ENCODE measurements at places on chromosomes 6 and 20. TPM values are rescaled to one million over a fixed set of nuclear protein-coding genes. Genes with fewer than 3 reads are reported as not detected.

The KHDC1L gene
- not detected for polyA plus RNA-seq

The SIRPB2 gene
- polyA plus RNA-seq, result 2.1 TPM

The PSORS1C1 gene
- polyA plus RNA-seq, result 0.62 TPM

The DSP gene
- polyA plus RNA-seq, result 3.9 TPM

The CCN5 gene
- 0.26 TPM for polyA plus RNA-seq

The RNF39 gene
- 0.63 TPM for polyA plus RNA-seq

The EYA4 gene
- 31.1 TPM for polyA plus RNA-seq

The HEY2 gene
- polyA plus RNA-seq, result 5.2 TPM

The LY86 gene
- polyA plus RNA-seq, result 2.7 TPM

The ULBP1 gene
- 0.21 TPM for polyA plus RNA-seq

The PTPN1 gene
- not detected for polyA plus RNA-seq

The POLR1H gene
- 17.4 TPM for polyA plus RNA-seq

The KIF25 gene
- not detected for polyA plus RNA-seq

GRCh38 chr6:163446549-163446948 is 32.0 kb downstream of the QKI start:
- no peak for DNase-seq

- no peak for DNase-seq
Measured at GRCh38 chr20:56249244-56249955, 868 bp downstream of the MC3R start.

DNA sequence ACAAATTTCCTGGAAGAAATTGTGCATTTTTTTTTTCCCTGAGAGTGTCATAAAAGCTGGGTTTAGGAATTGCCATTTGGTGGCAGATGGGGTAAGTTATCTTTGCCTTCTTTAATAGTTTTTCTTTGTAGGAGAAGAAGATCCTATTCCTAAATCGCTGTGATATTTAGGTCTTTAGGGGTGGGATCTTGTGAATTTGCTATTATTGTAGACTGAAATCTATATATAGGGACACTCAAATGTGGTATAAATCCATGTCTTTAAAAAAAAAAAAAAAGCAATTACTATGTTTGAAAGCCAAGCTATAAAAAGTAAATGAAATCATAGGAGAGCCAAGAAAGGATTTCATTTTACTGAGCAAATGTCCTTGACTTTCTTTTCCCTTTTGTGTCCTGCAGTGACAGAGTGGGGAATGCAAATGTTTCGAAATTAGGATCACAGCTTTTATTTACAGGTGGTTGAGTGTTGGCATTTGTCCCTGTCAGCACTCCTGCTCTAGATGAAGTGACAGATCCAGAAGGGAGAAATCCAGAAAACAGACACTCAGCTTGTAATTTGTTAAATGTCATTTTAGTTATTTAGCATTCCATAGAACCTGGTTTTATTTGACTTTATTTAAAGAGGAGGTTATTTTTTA is 29.4 kb downstream of the TIAM2 start:
- DNase-seq, result no peak

GRCh38 chr6:24448396-24448795 is 41.0 kb downstream of the GPLD1 start:
- DNase-seq, result no peak

- DNase-seq, result no peak
Measured at GRCh38 chr6:11714798-11715285, 63.8 kb downstream of the ADTRP start.

- no peak for DNase-seq
Measured at GRCh38 chr6:43105538-43106222, 29.6 kb downstream of the PTK7 start.

DNA sequence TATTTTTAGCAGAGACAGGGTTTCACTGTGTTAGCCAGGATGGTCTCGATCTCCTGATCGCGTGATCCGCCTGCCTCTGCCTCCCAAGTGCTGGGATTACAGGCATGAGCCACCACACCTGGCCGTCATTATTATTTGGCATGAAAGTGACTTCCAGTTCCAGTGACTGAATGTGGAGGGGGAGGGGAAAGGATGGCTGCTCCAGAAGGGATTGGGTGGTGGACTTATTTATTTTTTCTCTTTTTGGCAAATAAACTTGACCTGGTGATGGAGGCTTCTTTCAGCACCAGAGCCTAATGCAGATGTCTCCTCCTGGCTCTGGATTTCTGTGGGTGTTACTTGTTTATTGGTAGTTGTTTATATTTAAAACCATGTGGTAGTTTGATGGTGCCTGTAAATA is 16.9 kb upstream of the SLC22A23 start:
- DNase-seq, result no peak

DNA sequence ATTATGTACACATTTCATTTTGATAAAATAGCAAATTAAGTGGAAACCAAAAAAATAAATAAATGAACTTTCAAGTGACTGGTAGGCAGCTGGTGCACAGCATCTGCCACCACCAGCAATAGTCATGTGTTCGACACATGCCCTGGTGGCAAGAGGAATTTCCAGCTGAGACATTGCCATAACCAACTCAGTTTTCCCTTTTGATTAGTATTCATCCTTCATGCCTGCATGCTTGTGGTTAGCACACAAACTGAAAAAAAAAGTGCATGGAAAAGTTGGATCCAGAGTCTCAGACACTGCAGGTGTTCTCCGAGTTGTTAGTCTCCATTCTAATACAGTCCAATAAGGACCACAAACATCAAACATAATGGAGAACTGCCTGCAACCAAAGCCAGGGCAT is 156.0 kb upstream of the SOX4 start:
- no peak for DNase-seq

DNA sequence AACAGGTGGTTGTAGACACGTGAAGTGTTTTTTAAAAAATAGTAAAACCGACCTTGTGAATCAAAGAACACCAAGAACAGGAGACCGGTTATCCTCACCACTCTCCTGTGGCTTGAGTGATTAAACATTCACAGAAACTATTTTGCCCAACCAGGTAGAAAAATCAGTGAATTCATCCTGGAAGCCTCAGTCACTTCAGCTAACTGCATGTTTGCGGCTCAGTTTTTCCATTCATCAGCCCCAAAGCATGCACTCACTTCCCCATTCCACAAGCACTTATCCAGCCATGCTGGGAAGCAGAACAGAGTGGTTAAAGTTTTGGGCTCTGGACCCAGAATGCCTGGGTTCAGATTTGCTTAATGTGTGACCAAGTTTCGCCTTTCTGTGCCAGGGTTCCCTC is 2.4 kb downstream of the LRRN4 start:
- DNase-seq, result peak; percentile 39

DNA sequence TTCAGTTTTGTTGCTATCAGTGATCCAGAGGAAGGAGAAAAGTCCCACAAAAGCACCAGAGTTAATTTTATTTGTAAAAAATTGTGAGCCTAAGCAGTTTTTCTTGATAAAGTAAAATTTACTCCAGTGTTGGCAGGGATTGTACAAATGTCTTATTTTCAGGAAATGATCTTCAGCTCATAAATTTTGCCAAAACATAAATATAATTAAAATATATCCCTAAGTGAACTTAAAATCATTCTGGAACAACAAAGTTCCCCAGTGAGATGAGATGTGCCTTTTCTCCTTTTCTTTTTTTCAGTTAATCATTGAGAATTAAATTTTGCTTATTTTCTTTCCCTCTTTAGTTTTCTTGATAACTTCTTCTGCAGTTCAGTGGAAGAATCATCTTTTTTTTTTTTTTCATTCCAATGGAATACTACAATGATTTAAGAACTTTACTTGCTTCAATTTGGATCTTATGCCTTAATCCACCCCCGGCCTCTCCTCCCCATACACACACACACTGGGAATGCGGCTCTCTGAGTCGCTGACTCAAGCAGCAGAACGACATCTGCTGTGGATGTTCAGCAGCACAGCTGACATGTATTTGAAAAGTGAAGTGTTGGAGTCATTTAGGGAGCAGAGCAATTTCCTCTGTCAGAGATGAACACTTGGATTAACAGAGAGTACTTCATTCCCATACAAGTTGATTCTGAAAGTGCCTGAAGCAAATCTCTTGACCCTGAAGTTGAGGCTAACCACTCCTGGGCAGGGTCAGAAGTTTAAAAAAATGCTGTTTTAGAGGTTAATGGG is 27.7 kb upstream of the LAMA4 start:
- peak; percentile 88 for DNase-seq

GRCh38 chr6:13508711-13509705 is 21.6 kb upstream of the GFOD1 start:
- DNase-seq, result peak; percentile 88

GRCh38 chr20:7392542-7393206 is 547.6 kb downstream of the HAO1 start:
- no peak for DNase-seq

GRCh38 chr20:2703716-2704475 is 11.3 kb downstream of the EBF4 start:
- DNase-seq, result no peak

GRCh38 chr6:24985323-24985722 is 49.6 kb upstream of the RIPOR2 start:
- DNase-seq, result no peak

DNA sequence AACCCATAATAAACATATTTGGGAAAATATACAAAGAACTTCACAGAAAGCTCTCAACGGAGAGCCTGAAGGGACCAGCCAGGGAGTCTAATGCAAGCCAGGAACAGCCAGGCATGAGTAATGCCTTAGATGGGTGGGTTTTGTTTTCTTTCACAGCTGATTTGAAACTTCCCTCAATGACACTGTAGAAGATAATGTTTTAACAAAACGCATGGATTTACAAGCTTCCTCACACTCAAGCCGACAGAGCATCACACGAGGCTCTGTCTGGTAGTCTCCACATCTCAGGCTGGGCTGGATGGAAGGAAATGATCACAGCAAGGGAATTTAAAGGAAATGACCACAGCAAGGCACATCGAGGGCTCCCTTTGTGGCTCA is 113.9 kb downstream of the GMPR start:
- no peak for DNase-seq

DNA sequence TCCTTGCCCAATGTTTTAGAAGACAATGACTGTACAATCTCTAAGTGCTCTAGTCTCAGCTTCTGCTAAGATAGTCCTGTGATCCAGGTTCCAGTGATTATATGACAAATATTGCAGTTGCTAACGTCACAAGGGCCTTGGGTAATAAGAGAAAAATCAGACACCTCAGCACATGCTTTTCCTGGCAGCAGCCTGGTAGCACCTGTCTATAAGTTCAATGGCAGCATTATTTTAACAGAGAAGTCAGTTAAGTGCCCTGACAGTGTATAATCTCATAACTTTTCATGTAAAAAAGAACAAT is 121.3 kb upstream of the BCLAF1 start:
- DNase-seq, result no peak

DNA sequence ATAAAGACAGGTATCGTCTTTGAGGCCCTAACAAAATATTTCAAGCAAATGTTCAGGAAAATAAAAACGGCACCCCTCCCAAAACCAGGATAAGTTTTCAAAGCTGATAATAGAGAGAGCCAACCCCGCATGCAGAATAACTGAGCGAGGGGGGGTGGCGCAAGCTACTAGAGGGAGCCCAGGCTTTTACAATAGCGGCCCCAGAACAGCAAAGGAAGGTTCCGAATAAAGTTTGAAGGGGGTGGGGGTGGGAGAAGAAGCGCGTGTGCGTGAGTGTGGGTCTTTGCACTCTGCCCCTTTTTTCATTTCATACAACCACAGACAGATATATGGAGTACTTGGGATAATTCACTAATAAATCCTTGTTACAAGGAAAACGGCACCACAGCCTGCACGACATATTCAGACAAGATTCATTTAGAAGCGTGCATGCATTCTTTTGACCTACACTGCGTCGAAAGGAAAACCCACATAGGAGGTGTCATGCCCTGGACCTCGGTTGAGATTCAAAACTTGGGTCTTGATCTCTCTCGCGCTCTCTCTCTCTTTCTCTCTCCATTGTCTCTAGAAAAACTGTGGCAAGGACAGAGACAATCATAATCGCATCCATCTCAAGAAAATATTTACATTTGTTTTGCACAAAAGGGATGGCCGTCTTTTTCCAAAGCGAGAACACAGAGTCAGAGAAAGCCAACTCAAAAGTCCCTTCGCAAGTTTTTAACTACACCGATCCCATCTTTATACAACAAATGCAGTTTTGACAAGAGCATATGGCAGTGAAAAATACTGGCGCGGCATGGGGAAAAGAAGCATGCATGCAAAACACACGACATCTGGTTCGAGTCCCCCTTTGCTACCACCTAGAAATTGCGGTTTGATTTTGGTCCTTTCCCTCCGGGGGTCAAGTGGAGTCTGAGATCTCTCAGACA is 1.6 kb downstream of the OLIG3 start:
- no peak for DNase-seq

GRCh38 chr6:7188492-7188891 is 80.7 kb downstream of the RREB1 start:
- no peak for DNase-seq

DNA sequence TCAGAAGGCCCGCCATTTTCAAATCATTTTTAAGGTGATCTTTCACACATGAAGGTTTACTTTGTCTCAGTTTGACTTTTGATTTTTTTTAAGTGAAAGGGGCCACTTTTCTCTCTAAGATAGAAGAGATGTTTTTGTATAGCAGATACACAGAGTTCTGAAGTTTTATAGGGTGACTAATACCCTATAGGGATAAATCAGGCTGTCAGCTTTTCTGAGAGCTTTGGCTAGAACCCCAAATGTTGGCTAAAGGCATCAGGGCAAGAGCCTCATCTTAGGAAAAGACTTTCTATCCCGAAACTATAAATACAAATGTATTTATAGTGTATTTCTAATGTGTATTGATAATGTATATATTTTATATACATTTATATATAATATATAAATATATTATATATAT is 181.4 kb downstream of the TBX18 start:
- no peak for DNase-seq

DNA sequence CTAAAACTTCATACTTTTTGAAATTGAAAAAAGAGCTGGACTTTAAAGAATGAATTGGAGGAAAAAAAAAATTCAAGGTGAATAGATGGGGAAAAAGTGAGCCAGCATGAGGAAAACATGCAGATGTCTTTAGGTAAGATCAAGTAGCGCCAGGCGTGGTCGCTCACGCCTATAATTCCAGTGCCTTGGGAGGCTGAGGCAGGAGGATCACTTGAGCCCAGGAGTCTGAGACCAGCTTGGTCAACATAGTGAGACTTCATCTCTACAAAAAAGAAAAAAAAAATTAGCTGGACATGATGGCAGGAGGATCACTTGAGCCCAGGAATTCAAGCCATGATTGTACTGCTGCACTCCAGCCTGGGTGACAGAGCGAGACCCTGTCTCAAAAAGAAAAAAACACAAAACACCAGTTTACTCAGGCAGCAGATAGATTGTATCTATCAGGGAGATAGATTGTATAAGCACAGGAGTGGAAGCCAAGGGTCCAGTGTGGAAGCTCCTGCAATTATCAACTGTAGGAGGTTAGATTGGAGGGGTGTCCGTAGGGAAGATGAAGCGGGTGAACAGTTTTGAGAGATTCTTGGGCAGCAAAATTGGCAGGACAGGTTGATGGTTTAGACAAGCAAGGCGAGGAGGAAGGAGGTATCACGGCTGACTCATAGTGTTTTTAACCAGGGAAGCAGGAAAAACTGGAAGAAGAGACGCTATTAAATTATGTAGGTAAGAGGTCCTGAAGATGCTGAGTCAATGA is 97.6 kb upstream of the ZNF217 start:
- DNase-seq, result no peak

DNA sequence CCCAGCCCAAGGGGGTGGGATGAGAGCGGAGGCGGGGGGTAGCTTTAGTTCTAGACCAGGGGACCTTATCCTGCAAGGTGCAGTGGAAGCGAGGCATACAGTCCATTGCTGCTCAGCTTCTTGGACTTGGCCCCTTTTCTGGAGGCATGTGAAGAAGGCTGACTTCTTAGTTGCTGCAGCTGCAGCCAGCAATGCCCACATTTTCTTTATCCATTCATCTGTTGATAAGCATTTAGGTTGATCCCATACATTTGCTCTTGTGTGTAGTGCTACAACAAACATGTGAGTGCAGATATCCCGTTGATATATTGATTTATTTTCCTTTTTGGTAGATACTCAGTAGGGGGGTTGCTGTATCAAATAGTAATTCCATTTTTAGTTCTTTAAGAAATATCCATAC is 461.2 kb upstream of the IMPG1 start:
- DNase-seq, result no peak
